H7 (cell line): ENCODE measurements at places on chromosomes 6 and 20.

DNA sequence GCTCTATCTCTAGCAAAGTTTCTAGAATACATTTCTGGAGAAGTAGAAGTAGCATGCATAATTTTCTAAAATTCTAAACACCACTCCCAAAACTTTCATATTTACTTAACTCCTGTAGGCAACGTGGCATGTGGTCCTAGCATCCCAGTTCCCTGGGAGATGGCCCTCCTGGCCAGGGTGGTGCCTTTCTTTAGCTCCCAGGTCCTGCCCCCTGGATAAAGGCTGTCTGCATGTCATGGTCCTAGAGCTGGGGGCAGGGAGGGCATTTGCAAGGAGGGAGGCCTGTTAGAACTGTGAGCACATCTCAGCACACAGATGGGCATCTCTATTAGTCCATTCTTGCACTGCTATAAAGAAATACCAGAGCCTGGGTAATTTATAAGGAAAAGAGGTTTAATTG is 485.6 kb upstream of the SULF2 start:
- DNase-seq = no peak

- no peak for DNase-seq
Observed at GRCh38 chr20:35461620-35462019, 6.2 kb downstream of the CEP250 start.

GRCh38 chr6:155450240-155450581 is 5.4 kb downstream of the NOX3 start:
- DNase-seq = no peak

- DNase-seq = peak; percentile 19
Observed at GRCh38 chr6:71510057-71510713, 221.6 kb downstream of the OGFRL1 start.

GRCh38 chr6:144334150-144334708 is 49.1 kb downstream of the UTRN start:
- no peak for DNase-seq

GRCh38 chr6:91088976-91089375 is 502.1 kb upstream of the MAP3K7 start:
- DNase-seq = no peak

DNA sequence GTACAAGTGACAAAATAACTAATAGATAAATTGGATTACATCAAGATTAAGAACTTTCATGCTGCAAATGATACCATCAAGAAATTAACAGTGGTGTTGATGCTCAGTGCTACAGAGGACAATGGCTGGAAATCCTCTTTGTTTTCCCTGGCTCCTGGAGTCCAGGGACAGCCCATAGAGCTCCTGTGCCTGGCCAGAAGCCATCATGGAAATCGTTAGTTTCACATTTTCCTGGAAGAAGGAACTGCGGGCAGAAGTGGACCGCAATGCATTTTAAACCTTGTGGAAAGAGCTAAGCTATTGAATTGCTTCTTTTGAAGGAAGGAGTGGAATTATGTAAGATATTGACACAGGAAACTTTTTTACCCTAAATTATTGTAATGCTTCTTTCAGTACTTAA is 276.0 kb downstream of the GJA1 start:
- no peak for DNase-seq

DNA sequence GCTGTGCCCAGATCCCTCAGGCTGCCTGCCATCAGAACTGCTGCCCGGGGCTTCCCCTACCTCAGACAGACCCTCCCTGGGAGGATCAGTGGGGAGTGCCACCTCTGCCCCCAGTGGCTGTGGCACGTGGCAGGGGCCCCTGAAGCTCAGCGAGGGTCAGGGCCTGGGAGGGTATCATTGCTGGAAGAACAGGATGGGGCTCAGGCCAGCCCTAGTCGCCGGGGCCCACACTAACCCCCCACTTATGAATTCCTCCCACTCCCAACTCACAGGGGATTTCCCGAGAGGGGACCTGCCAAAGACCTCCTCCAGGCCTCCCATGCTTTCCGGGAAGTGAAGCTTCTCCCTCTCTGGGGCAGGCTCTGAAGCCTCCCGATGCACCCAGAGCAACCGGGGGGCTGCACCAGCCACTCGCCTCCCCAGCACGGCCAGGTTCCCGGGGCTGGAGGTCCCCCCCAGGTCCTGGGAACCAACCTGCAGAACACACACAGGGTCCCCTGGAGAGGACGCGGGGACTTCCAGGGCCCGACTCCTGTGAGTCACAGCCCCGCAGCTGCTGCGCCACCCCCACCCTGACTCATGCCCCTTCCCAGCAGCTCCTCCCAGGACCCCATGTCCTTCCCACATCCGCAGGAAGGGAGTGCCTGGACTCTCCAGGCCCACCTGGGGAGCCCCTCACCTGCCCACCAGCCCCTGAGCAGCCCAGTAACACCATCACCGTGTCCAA is 2.5 kb downstream of the TNFRSF6B start:
- peak; percentile 78 for DNase-seq

- no peak for DNase-seq
Observed at GRCh38 chr20:44447827-44448419, 27.8 kb upstream of the TTPAL start.

- DNase-seq = no peak
Observed at GRCh38 chr6:139449611-139450000, 75.2 kb upstream of the CITED2 start.

- DNase-seq = peak; percentile 91
Observed at GRCh38 chr6:43771858-43772680, 2.1 kb downstream of the VEGFA start.

- DNase-seq = peak; percentile 97
Observed at GRCh38 chr6:24774696-24775519, at the start of gene GMNN. GMNN (plus strand) TSS chr6:24774937; CDS start chr6:24777247, 2,310 bp downstream.

GRCh38 chr6:117143647-117144046 is 121.7 kb upstream of the VGLL2 start:
- no peak for DNase-seq

GRCh38 chr6:116118608-116119007 is 7.3 kb downstream of the COL10A1 start:
- DNase-seq = no peak

- DNase-seq = no peak
Observed at GRCh38 chr20:3313683-3314065, 74.7 kb upstream of the SLC4A11 start.

GRCh38 chr20:63280929-63281545 is 8.4 kb downstream of the ARFGAP1 start:
- DNase-seq = peak; percentile 93

- DNase-seq = no peak
Observed at GRCh38 chr6:164168595-164168994, 754.1 kb downstream of the QKI start.

GRCh38 chr6:169140986-169141495 is 112.6 kb downstream of the THBS2 start:
- no peak for DNase-seq
